NCI-H1694 treated with DMSO at 0.1 percent for 48 hours (cell line): ENCODE measurements at places on chromosomes 13 and 19.

DNA sequence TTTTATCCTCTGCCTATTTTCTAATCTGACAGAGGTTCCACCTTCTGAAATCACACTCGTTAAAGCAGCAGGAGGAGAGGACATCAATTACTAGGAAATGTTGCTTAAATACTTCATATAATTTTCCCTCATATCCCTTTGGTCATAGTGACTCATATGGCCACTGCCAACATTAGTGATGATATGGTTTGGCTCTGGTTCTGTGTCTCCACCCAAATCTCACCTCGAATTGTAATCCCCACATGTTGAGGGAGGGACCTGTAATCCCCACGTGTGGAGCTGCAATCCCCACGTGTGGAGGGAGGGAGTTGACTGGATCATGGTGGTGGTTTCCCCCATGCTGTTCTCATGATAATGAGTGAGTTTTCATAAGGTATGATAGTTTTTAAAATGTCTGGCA lies 618.4 kb upstream of the SLITRK5 start:
- no peak for DNase-seq

DNA sequence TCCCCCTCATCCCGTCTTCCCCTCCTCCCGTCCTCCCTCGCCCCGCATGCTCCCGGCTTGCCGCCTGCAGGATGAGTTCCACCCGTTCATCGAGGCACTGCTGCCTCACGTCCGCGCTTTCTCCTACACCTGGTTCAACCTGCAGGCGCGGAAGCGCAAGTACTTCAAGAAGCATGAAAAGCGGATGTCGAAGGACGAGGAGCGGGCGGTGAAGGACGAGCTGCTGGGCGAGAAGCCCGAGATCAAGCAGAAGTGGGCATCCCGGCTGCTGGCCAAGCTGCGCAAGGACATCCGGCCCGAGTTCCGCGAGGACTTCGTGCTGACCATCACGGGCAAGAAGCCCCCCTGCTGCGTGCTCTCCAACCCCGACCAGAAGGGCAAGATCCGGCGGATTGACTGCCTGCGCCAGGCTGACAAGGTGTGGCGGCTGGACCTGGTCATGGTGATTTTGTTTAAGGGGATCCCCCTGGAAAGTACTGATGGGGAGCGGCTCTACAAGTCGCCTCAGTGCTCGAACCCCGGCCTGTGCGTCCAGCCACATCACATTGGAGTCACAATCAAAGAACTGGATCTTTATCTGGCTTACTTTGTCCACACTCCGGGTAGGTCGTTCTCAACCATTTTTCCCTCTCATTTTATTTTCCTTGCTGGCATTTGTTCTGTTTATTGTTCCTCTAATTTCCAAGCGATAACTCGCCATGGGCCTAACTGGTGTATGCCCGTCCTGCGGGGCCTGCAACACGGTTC lies 29.8 kb downstream of the NFIX start:
- no peak for DNase-seq

GRCh38 chr13:52849291-52850071 lies 1.0 kb upstream of the PCDH8 start:
- peak; percentile 47 for DNase-seq

DNA sequence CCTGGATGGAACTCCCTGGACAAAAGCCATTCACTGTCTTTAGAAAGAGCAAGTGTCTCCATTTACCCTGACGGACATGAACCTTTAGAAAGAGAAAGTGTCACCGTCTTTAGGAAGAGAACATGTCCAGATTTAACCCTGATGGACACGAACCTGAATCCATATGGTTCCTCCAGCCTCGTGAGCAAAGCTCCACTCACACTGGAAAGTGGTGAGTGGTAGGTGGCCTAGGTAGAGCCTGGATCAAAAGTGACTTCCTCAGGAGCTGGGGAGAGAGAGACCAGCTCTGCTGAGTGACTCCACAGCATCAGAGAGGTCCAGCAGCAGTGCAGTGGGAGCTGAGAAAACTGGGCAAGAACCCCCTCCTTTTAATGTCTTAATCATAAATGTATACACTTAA lies 59.8 kb upstream of the IRS2 start:
- DNase-seq, result no peak

DNA sequence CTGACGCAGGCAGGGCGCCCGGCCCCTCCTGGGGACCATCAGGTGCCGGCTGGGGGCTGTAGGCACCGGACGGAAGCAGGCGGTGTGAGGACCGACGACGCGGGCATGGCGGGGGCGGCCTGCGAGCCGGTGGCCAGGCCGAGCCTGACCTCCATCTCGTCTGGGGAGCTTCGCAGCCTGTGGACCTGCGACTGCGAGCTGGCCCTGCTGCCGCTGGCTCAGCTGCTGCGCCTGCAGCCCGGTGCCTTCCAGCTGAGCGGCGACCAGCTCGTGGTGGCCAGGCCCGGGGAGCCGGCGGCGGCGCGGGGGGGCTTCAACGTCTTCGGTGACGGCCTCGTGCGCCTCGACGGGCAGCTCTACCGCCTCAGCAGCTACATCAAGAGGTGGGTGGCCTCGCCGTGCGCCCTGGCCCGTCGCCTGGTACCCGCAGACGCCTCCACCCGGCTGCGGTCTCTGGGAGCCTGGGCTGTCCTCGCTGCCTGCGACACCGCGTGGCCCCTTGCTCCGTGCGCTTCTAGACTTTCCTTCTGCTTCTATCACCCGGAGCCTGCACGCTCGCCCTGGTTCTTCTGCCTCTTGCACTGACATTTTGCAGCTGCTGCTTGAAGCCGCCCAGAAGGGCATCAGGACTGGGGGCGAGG lies 460 bp downstream of the MEDAG start:
- no peak for DNase-seq

- no peak for DNase-seq
These were observed 6.7 kb upstream of the DIAPH3 start for GRCh38 chr13:60170414-60170813.

- peak; percentile 34 for DNase-seq
These were observed 82.9 kb upstream of the CACNA1A start for GRCh38 chr19:13588957-13589833.

GRCh38 chr13:95793781-95794180 lies 116.8 kb downstream of the DNAJC3 start:
- no peak for DNase-seq

- no peak for DNase-seq
These were observed 80.5 kb upstream of the VSTM2B start for GRCh38 chr19:29445246-29445645.

GRCh38 chr13:107838588-107839161 lies 376.7 kb downstream of the LIG4 start:
- no peak for DNase-seq

- no peak for DNase-seq
These were observed at the start of gene GNA15 for GRCh38 chr19:3135961-3136683. Gene GNA15 (plus strand): TSS chr19:3136033. CDS start chr19:3136451, 418 bp downstream.

DNA sequence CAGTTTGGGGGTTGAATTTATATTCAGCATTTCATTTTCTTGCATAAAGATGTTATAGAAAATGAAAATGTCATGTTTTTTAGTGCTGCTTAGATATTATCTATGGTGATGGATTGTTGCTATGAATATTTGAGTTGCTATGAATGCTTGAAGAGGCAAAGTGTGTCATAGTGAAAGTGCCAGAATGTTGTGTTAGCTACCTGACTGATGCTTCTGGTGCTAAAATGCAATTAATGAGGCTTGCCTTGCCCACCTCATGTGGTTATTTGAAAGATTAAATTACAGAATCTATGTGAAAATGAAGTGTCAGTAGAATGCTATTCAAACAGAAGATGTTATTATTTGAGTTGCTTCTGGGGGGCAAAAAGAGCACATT lies 62.7 kb upstream of the MYCBP2 start:
- DNase-seq, result no peak

- no peak for DNase-seq
These were observed 12.5 kb downstream of the GJB6 start for GRCh38 chr13:20219577-20219976.

DNA sequence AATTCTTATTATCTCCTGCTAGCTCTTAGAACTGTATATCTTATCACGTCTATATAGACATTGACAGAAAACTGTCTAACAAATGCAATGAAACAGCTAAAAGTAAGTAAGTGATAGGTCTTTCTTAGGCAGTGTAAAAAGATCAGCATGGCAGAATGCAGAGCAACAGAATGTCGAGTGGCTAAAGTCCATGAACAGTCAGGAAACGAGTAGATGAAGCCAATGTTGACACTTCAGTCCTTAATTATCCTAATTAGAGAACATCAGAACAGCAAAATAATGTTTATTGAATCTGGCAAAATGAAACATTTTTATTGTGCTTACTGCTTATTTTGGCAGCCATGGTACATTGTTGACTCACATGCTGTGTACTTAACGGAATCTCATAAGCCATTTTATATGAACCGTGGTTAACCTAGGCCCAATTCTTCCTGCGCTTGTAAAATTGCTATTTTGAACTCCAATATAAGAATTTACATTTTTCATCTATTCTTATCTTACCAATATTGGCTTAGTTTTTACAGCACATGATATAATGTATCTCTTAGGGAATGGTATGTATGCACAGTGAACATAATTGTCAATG lies 748.1 kb downstream of the DACH1 start:
- no peak for DNase-seq

DNA sequence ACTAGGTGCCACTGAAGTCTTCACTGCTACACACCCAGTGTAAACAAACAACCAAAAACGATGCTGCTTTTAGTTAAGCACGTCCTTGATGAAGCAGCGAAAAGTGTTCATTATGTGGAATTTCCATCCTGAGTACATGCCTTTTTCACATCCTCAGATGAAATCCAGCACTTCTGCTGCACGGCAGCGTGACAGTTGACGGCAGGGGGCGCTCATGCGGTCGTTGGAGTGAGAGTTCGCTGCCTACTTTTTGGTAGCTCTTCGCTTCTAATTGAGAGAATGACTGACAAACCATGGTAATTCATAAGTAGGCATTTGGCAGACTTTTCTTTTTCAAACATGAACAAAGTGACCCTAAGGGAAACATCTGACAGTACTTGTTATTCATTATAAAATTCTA lies 1124.9 kb downstream of the EFNB2 start:
- no peak for DNase-seq

GRCh38 chr13:96034662-96035061 lies 18.5 kb downstream of the UGGT2 start:
- DNase-seq, result no peak

- DNase-seq, result no peak
These were observed 256.9 kb downstream of the DLEU7 start for GRCh38 chr13:50586414-50587083.

DNA sequence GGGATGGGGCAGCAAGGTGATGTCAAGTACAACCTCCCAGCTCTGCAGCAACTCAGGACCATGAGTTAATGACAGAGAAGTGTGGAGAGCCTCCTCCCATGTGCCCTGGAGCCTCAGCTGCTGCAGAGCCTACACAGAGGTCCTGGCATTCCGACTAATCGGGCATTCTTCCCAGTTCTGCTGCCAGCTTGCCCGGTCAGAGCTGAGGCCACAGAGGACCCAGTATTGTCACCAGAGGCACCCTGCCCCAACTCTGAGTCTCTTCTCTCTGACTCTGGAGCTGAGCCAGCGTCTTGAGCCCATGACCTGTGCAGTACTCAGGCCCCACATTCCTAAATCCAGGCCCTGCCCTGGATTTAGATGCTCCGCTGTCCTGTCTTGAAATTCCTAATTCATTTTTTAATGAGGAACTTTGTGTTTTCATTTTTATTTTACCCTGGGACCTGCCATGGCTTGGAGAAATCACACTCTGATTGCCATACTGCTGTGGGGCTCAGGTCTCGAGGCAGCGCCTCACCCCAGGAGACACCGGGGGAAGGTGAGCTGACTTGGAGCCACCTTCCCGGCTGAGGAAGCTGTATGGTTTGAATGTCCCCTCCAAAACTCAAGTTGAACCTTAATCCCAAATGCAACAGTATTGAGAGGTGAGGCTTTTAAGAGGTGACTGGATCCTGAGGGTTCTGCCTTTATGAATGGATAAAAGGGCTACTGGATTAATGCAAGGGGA lies 144.9 kb upstream of the ZNF507 start:
- DNase-seq, result no peak

- no peak for DNase-seq
These were observed 9.5 kb downstream of the SNRNP70 start for GRCh38 chr19:49094505-49095482.

DNA sequence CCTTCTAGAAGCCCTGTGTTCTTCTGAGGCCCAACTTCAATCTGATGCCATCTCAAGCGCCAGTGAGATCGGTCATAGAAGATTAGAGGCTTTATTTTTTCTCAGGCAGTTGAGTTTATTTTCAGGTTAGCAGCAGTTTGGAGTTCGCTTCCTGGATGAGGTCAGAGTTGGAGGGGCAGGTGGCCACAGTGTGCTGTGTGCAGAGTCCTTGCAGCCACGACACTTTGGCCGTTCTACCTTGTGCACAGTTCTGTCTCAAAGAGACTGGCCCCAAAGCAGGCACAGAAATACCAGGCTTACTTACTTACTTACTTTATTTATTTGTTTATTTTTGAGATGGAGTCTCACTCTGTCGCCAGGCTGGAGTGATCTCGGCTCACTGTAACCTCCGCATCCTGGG lies 15.9 kb upstream of the ELAVL1 start:
- DNase-seq, result no peak

DNA sequence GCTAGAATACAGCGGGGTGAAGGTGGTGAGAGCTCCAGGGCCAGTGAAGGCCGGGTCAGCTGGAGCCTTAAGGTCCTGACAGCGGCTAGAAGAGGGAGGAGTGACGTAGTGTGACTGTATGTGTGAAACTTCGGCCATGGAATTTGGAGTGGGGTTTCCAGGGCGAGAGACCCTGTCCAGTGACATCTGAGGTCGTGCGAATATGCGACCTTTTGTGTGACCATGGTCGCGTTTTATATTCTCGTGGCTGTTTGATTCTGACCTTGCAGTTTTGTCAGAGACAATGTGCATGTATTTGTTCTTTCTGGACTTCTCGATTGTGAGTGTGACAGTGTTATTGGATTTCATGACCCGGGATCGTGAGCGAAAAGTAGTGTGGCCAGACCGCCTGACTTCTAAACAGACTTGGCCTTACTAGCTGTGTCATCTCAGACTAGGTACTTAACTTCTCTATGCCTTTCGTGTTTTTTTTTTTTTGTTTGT lies 405 bp upstream of the ZNF569 start:
- DNase-seq, result no peak

DNA sequence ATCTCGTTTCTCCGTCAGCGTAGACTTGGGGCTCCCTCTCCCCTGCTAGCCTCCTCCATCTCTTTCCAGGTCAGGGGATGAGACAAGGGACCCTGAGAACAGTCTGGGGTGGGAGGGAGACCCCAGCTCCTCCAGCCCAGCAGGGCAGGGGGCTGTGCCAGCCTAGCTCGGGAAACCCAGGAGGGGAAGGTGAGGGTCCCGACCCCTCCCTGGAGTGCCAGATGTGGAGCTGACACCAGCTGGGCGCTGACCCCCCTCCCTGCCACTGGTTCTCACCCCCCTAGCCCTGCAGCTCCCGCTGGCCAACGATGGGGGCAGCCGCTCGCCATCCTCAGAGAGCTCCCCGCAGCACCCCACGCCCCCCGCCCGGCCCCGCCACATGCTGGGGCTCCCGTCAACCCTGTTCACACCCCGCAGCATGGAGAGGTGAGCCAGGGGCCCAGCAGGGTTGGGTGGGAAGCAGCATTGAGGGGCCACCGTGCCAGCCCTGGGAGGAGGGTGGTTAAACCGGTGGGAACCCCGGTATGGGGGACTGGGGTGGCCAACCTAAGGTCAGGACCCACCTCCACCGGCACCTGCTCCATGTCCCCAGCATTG lies 5.1 kb upstream of the TGFBR3L start:
- no peak for DNase-seq
